ENCODE measurements at places on chromosomes 3 and 15.
A peak's percentile ranks its signal among the peaks of the same experiment; 100 is the strongest.

DNA sequence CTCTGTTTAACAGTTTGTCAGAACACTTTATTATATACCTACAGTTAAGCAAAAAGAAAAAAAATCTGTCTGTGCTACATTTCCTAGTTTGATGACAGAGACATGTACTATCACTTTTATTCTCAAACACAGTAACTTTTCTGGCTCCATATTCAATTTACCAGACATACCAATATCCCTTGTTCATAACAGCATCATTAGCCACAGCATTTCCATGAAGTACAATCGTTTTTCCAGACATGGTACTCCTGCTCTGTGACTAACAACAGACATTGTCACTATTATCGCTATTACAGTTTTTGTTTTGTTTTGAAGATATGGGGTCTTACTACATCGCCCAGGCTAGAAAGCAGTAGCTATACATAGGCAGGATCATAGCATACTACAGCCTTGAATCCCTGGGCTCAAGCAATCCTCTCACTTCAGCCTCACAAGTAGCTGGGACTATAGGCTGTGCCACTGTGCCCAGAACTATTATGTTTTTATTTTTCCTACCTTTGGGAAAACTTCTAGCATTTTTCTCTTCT, 14.5 kb downstream of the TFDP2 start:
- no peak for DNase-seq

DNA sequence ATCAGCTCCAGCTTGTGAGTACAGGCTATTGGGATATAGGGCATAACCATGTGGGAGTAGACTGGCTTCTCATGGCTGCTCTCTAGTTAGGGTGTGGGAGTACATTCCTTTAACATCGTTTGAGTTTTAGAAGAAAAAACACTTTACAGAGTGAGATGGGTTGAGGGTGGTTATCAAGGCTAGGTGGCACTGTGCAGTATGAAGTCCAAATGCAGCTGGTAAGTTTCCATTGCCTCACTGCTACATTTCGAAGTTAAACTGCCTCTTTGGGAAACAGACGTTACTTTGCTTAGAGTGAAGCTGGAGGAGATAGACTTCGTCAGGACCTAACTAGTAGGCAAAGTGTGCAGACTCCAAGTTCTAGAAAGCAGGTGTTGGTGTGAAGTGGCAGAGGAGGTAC, 192.4 kb downstream of the SQOR start:
- no peak for DNase-seq

GRCh38 chr3:149792452-149793270, at the start of gene ANKUB1:
ANKUB1 (minus strand) TSS chr3:149792554; CDS start chr3:149792366, 188 bp downstream.
- DNase-seq = no peak

DNA sequence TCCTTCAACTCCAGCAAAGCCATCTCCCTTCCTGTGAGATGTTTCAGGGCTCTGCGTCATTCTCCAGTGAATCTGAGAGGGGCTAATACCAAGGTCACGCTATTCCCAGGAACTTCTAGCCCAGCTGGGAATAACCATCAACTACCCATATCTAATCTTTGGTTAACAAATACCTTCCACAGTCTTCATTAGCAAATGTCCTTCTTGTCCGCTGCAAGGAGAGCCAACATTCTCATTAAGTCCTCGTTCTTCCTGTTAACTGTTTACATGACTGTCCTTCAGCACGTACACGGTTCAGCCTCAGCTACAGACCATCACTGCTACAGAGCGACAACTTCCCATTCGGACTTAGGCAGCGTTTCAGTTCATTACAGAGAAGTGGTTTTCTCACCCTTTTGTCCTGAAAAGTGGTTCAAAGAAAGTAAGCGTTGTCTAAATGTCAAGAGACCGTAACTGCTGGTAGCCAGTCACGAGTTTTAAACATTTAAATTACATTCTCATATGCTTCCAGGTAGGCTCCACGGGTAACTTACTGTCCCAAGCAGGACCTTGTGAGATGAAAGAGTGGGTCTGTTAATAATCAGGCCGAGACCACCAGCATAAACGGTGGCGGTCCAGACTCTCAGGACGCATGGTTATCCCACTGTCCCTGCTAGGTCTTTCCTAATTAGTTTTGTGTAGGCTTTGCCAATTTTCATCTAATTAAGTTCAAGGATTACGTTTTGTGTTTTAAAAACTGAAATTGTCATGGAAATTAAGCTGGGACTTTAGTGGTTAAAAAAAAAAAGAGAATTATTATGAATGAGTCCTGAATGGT, 63.8 kb downstream of the CHSY1 start:
- peak; percentile 86 for DNase-seq

All from AG09319 (cell line).